ENCODE measurements at places on chromosomes 11 and 22.

DNA sequence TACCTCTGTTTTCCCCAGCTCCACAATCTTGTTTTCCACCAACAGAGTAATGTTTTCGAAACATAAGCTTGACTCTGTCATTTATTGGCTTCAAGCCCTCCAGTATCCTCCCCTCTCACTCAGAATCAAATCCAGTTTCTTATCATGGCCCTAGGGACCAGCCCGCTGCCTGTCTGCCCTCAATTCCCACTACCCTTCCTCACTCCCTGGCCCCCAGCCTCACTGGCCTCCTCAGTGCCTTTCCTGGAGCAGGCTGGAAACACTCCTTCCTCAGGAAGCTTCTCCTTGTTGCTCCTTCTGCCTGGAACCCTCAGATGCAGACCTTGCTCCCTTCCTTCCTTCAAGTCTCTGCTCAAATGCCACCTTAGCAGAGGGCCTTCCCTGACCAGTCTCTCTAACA is 3.9 kb downstream of the POLD4 start:
- DNase-seq, result no peak

DNA sequence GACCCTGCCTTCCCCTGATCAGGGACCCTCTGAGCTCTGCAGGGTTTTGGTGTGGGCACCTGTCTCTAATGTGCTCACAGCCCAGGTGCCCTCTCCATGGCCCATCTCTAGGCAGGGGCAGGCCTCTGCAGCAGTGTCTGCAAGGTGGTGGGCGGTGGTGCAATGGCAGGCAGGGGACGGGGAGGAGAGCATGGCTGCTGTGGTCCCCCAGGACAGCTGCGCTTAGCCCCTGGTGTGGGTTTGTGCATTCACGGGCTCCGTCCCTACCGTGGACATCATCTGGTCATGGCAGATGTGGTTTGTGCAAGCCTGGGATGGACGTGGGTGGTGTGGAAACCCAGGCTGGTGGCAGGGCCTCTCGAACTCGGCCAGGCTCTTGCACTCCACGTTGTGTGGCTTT is 443.1 kb downstream of the TBC1D22A start:
- DNase-seq, result no peak

- no peak for DNase-seq
Observed at GRCh38 chr11:128057786-128058395, 529.5 kb downstream of the ETS1 start.

GRCh38 chr11:10309163-10310093 is 4.6 kb downstream of the ADM start:
- DNase-seq, result no peak

DNA sequence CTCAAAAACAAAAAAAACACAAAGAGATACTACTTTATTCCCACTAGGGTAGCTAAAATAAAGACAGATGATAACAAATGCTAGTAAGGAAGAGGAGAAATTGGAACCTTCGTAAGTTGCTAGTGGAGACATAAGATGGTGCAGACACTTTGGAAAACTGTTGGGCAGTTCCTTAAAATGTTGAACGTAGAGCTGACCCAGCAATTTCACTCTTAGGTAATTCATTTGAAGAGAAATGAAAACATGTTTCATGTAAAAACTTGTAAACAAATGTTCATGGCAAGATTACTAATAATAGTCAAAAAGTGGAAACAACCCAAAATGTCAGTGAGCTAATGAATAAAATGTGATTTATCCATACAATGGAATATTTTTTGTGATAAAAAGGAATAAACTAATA is 29.2 kb upstream of the ACAT1 start:
- DNase-seq, result no peak

DNA sequence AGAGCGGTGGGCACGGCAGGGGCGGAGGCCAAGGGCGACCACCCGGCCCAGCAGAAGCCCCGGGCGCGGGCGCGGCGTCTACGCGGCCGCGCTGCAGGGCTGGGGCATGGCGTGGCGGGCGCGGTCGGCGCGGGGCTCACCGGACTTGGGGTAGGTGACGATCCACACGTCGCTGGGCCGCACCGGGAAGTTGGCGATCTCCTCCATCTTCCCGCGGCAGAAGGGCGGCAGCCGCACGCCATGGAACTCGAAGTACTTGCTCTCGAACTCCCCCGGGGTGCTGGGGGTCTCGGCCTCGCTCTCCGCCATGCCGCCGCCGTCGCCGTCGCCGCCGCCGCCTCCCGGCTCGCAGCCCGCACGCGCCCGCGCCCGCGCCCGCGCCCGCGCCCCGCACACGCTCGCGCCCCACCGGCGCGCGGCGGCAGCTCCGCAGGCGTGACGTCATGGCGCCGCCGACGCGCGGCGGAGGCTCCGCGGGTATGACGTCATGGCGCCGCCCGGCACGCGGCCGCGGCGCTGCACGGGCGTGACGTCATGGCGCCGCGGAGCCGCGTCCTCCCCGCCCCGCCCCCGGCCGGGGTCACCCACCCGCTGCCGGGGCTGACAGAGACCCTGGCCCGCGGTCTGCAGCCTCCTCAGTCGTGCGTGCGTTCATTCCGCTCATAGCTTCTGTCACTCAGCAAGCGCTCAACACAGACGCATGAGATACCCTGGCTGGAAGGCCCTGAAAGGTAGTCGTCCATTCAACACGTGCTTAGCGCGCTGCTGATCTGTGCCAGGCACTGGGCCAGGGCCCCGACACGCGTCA is at the start of gene SULT4A1:
TSS of gene SULT4A1 (minus strand) at position 440 of the 808 bp plus-strand sequence. CDS start at position 309, 131 bp downstream.
- DNase-seq, result no peak

DNA sequence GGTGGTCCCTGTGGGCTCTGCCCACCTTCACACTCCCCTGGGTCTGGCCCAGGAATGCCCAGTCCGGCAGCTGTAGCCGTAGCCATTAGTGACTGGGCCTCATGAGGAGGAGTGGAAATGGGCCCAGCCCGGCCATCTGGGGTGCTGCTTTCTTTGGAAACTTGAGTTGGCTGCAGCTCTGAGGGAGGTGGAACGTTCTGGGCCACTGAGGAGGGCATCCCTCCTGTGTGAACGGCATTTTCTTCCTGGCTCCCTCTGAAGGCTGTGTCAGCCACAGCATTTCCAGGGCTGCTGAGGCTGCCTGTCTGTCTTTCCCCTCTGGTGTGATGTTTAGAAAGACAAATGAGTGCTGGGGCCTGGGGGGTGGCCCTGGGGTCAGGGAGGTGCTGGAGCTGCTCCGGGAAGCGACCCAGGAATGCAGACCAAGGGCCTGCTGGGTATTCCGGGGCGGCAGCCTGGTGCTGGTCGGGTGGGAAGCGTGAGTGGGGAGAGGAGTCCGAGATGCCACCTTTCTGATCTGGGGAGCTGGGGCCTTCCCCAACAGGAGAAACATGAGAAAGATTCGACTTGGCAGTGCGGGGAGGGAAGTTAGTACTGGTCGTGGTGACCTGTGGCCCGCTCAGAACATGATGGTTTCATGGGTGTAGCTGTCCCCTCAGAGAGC is 27.1 kb downstream of the PTDSS2 start:
- no peak for DNase-seq

- DNase-seq, result no peak
Observed at GRCh38 chr11:122755941-122756340, 82.4 kb upstream of the CRTAM start.

- no peak for DNase-seq
Observed at GRCh38 chr11:83285151-83285770, 906 bp downstream of the CCDC90B start.

GRCh38 chr11:79189055-79189454 is 251.8 kb downstream of the TENM4 start:
- DNase-seq, result no peak

DNA sequence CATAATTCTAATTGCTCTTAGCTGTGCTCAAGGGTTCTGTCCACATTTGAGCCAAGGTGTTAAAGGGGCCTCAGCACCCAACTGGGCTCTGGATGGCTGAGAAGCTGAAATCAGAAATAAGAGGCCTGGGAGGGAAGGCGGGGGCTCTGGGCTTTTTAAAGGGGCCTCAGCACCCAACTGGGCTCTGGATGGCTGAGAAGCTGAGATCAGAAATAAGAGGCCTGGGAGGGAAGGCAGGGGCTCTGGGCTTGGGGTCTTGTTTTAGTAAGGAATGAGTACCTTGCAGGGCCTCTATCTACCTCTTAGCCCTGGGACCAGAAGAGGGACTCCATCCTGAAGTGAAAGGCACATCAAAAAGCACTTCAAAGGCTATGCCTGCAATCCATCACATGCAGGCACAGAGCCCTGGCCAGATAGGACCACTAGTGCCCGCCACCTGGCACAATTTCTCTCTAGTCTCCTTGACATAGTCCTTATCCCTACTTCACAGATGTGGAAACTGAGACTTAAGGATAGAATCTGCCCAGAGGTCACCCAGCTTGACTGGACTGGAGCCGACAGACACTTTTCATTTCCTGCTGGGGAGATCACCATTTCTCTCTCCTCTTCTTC is 35.6 kb downstream of the DKK3 start:
- DNase-seq, result no peak

- no peak for DNase-seq
Observed at GRCh38 chr11:26580929-26581328, 8.9 kb upstream of the MUC15 start.

DNA sequence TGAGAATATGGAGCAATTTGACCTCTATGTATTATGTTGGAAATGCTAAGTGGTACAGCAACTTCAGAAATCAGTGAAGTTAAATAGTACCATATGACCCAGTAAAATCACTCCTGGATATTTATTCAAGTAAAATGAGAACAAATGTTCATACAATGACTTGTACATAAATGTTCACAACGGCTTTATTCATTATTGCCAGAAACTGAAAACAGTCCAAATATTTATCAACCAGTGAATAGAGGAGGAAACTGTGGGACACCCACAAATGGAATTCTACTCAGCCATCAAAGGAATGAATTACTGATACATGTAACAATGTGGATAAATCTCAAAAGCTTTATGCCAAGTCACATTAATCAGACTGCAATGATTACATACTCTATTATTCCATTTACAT is 416.3 kb downstream of the AASDHPPT start:
- no peak for DNase-seq

DNA sequence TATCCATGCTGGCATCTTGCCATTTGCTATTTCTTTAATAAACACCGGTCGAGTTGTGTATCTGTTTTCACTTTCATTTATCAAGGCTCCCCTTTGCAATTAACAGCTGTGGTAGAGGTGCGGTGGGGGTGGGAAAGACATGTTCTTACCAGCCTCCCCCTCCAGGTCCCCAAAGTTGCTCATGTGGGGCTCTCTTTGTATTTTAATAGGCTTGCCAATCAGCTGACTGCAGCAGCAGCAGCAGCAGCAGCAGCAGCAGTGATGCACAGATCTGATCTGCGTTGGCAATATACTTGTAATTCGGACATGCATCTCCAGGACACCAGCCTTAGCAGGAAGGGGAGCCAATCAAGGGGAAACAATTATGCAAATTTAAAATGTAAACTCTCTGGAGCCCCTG is 40.3 kb upstream of the E2F8 start:
- no peak for DNase-seq

DNA sequence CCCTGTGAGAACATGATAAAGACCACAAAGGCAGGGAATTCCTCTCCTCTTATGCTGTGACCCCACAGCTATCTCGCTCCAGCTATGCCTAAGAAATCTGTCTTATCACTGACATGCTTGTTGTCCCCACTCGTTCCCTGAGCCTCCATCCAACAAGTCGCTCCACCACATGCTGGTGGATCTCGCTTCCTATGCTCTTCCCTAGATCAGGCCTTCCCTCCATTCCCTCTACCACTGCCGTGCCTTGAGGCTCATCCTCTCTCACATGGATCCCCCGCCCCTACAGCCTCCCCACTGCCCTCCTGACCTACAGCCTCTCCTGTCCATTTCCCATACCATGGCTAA is 1.4 kb upstream of the DGAT2 start:
- DNase-seq, result no peak

- no peak for DNase-seq
Observed at GRCh38 chr11:69080257-69080995, 31.7 kb downstream of the TPCN2 start.

DNA sequence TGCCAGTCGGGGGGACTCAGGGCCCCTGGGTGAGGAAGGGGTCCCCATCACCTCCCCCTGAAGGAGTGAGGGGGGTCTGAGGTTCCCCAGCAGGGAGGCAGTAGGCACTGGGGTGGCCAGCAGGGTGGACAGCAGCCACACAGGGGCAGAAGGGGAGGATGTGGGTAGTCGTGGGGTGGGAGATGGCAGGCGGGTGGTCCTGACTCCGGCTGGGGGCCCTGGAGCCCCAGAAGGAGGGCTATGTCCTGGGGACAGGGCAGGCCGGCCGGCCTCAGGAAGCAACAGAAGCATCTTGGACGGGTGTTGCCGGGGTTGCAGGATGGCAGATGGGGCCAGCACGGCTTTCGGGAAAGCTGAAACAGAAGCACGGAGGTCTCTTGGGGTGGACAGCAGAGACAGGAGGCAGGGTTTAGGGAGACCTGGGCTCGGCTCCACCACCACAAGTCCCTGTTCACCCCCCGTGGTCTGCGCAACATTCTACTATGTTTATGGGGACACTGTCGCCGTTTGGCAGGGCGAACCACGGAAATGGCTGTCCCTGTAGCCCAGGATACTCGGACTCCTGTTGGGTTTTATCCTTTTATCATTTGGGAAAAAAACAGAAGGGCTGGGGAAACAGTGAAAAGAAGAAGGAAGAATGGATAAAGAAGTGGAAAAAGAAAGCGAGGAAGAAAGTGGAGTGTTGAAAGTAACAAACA is 14.1 kb downstream of the VWCE start:
- no peak for DNase-seq

DNA sequence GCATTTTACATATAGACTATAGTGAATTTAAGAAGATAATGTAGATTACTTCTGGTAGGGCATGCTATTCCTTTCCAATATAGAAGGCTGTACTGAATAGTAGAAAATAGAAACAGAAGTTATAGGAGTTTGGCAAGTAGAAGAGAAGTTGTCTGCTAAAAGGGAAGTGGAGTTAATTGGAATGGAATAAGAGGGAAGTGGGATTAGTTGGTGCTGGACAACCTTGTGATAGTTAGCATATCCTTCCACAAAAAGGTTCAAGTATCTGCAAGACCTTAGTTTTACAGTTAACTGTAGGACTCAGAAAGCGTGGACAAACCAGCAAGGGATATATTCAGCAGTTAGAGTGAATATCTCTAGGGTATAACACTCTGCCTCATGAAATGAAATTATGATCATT is 185.5 kb downstream of the SWAP70 start:
- DNase-seq, result no peak

- DNase-seq, result no peak
Observed at GRCh38 chr11:109132539-109132938, 289.5 kb upstream of the C11orf87 start.

- no peak for DNase-seq
Observed at GRCh38 chr11:60777572-60777971, 7.6 kb upstream of the MS4A10 start.
